CD4-positive, alpha-beta T cell treated with Interleukin-1 beta for 1 hour (primary cell): ENCODE measurements at places on chromosomes 11 and 22.

DNA sequence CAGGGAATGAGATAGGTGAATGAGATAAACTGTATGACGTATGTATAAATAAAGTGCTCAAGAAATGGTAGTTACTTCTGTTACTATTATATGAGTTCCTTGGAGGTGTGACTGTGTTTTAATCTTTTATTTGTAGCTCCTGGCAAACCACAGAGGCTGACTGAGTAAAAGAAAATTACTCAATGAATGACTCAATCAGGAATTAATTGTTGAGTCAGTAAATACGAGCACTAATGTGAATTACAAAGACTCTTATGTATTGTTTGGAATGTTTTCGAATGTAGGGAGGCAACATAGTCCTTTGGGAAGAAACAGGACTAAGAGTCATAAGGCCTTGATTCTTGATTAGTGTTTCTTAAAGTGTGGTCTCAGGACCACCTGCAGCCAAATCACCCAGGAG, 51.1 kb upstream of the BLID start:
- DNase-seq = no peak

GRCh38 chr22:27840436-27840835, 38.9 kb upstream of the MN1 start:
- no peak for DNase-seq

GRCh38 chr11:77206264-77207018, 78.4 kb downstream of the MYO7A start:
- DNase-seq = no peak

GRCh38 chr11:70306586-70307033, 36.1 kb downstream of the PPFIA1 start:
- no peak for DNase-seq

DNA sequence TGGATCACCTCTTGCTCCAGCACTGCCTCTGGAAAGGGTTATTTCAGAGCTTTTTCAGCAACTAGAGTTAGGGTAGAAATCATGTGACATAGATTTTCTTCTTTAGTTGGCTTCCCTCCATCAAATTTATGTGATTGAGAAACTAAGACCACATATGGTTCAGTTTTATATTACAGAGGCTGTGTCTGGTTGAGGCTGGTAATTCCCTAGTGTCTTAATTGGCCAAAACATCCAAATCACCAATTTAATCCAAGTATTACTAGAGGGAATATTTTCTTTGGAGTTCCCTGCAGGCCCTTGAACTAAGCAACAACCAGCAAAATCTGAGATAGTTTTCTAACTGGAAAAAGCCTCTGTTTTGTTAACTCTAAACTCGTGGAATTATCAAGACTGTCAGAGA, 136.3 kb downstream of the ARHGAP42 start:
- DNase-seq = no peak

- DNase-seq = peak; percentile 55
Observed at GRCh38 chr22:22802339-22802970, 85.2 kb upstream of the IGLL5 start.

- no peak for DNase-seq
Observed at GRCh38 chr11:9046481-9046880, 42.7 kb upstream of the NRIP3 start.

GRCh38 chr11:73851046-73851764, 25.4 kb downstream of the COA4 start:
- DNase-seq = no peak
